ENCODE measurements at places on chromosomes 2 and 18.

DNA sequence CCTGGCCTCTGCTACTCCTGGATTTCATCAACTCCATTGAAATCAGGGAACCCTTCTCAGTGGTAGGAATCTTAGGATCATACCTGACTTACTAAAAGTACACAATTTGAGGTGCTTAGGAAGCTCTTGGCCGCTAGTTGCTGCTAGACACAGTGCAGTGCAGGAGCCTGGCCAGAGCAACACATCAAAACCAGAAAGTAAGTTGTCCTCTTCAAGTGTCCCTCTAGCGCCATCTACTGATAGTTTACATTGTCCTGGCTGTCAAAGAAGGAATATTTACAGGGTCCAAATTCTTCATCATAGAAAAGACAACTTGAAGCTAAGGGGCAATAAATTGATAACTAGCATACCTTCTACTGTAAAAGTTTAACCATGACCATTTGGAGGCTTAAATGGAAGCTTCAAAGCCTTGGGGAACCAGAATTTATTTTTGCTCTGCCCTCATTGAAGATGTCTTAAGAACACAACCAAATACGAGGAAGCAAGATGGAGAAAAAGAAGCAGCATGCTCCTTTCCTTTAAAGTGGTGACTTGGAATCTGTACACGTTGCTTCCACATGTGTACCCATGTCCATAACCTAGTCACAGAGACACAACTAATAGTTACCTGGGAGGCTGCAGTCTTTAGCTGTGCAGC lies 889.1 kb upstream of the GCFC2 start:
- DNase-seq, result peak; percentile 25

- DNase-seq, result no peak
Observed at GRCh38 chr18:76383636-76384035, 111.4 kb downstream of the ZNF516 start.

GRCh38 chr2:239162141-239162821 lies 238.5 kb downstream of the HDAC4 start:
- DNase-seq, result no peak

DNA sequence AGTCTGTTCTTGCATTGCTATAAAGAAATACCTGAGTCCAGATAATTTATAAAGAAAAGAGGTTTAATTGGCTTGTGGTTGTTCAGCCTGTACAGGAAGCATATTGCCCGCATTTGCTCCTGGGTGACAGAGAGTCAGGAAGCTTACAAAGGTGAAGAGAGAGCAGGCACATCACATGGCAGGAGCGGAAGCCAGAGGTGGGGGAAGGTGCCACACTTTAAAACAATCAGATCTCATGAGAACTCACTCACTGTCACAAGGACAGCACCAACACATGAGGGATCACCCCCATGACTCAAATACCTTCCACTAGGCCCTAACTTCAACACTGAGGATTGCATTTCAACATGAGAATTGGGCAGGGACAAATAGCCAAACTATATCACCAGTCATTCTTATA lies 124.8 kb upstream of the COL5A2 start:
- no peak for DNase-seq

GRCh38 chr18:72161691-72162090 lies 382.5 kb downstream of the CBLN2 start:
- no peak for DNase-seq

DNA sequence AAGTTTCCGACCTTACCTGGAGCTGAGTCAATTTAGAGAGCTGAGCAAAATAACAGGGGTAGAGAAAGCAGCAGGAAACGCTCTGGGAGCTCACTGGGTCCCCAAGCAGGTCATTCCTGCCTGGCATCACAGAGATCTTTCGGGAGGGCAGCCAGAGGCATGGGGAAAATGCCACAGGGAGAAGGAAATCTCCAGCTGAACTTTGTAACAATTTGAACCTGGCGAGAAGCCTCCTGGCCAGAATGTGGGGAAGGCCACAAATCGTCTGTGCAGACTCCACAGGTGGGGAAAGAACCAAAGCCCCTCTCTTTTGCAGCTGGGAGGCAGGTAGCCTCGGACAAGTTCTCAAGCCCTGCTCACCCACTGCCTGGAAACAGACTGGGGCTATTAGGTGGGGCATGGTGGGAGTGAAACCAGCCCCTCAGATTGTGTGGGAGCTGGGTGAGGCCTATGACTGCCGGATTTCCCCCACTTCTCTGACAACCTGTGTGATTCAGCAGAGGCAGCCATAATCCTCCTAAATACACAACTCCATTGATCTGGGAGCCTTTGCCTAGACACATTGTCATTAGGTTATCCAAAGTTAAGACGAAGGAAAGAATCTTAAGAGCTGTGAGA lies 53.9 kb downstream of the INO80D start:
- no peak for DNase-seq

- no peak for DNase-seq
Observed at GRCh38 chr2:15527074-15527739, 33.9 kb downstream of the NBAS start.

GRCh38 chr18:63421514-63421913 lies 762 bp downstream of the VPS4B start:
- no peak for DNase-seq

DNA sequence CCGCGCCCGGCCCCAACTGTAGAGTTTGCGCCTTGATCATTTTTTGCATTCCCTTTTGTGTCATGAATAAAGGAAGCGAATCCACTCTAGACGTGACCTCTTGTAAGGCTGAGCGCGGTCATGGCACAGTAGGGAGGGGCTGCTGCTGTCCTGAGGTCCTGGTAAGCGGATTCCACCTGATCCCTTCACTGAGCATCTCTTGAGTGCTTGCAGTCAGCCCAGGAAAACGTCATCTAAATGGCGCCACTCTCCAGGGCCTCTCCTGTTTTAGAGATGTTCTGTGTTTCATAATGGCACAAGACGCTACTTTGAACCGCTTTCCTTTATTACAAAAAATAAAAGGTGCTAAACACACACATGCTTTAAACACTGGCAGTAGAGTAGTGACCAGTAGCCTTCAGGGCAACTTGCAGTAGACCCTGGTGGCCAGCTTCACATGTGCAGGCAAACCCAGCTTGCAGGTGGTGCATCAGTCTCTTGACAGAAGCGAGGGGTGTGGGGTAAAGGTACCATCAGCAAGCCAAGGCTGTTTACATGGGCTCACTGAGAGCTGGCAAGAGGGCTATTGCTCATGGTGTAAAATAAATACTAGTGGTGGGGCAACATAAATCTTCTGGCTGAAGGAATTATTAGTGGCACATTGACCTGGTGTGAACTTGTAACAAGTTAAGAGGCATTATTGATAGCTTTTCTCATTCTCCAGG lies 43.0 kb upstream of the ACKR3 start:
- DNase-seq, result no peak

GRCh38 chr2:42105330-42106256 lies 57.8 kb downstream of the PKDCC start:
- DNase-seq, result no peak

DNA sequence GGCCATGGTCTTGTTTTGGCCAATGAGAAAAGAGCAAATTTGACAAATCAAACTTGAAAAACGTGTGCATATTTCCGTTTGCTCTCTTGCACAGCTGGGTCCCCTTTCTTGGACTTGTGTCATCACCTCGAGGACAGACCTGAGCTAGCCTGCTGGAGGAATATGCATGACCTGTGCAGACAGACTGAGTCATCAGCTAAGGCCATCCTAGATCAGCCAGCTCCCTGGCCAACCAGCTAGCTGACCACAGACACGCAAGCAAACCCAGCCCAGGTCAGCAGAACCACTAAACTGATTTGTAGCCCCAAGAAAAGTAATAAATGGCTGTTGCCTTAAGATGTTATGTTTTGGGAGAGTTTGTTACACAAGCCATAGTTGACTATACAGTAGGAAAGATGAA lies 61.3 kb upstream of the PAX3 start:
- DNase-seq, result no peak

DNA sequence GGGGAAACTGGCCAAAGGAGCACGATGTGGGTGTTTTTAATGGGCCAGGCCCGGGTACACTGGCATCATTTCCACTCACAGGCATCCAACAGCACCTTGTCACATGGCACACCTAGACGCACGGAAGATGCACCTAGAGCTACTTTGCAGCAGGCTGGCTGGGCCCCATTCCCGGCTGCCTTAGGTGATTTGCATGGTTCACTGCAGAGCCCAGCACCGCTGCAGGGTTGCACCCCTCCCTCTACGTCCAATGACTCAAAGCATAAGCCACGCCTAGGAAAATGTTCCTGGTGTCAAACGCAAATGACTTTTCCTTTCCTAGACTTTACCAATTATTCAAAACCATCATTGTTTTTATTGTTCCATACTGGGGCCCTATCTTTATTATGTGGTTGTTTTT lies 222.9 kb downstream of the EIPR1 start:
- no peak for DNase-seq

DNA sequence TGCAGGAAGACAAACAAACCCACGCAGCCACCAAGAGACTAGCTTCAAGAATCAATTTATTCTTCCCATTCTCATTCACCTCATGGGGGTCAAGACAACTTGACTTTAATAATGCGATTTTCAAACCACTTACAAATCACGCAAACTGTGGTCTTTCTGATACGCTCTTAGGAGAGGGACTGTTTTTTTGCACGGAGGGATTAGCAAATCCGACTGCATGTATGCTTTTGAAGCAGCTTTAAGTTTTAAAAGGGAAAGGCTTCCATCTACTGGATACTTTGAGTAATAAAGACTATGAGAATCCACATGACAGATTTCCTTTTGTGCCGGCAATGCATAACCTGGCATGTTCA lies 322.9 kb upstream of the KCNJ3 start:
- DNase-seq, result peak; percentile 4

- no peak for DNase-seq
Observed at GRCh38 chr18:31369478-31369877, 7.1 kb upstream of the DSG4 start.

GRCh38 chr2:11009891-11010290 lies 98.2 kb downstream of the KCNF1 start:
- DNase-seq, result no peak

- no peak for DNase-seq
Observed at GRCh38 chr2:26838121-26838906, 9.6 kb upstream of the DPYSL5 start.

DNA sequence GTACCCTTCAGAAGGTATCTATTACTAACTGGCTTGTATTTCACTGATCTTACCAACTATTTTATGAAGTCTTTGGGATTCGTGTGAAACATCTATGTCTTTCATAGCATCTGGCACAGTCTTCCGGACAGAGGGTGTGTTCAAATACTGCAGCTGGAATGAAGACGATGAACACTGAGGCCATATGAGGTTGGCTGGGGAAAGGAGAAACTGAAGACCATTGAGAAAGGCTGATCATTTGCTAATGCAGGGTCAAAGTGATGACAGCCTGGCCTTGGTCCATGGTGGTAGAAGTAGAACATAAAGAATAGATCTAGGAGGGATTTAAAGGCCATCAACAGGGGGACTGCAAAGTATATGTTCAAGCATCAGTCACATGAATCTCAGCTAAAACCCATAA lies 132.7 kb downstream of the CCBE1 start:
- no peak for DNase-seq

GRCh38 chr2:219468410-219469185 lies 30.1 kb upstream of the GMPPA start:
- DNase-seq, result no peak

DNA sequence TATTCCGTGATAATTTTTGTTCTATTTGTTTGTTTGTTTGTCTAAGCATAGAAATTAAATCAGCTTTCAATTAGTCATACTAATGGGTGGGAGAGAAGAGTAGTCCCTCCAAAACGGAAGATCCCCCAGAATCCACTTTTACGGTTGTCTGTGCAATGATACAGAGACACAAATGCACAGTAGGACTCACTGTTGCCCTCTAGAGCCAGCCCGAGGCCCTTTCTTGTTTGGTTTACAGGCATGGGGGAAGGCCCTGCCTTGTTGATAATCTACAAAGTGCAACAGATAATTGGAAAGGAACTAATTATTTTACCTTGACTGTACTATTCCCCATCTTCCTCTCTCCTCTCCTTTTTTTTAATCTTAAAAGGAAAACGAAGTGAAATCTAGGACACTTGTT lies 121.1 kb downstream of the ACOXL start:
- DNase-seq, result no peak

DNA sequence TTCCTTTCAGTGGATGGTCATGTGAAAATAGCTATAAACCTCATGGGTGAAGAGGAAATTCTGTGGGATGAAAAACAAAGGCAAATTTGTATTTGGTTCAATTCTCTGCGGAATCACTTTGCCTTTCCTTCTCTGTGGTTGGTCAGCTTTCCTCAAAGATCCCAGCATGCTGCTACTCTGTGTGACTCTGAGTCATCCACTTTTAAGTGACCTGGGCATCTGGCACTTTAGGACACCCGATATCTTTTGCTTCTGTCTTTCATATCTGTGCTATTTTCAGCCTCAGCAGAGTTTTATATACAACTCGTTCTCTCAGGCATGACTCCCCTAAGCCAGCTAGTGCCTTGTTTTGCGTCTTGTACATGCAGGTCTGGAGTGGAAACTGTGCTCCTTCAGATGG lies 217.0 kb upstream of the PIEZO2 start:
- DNase-seq, result no peak

- DNase-seq, result no peak
Observed at GRCh38 chr18:4207383-4207985, 247.6 kb downstream of the DLGAP1 start.

- DNase-seq, result no peak
Observed at GRCh38 chr2:194566907-194567660, 1089.9 kb upstream of the SLC39A10 start.

- DNase-seq, result no peak
Observed at GRCh38 chr18:27298214-27298804, 113.2 kb upstream of the CHST9 start.

All from frontal cortex (tissue), 4 donors.